Heart left ventricle (tissue), 16 donors: ENCODE measurements at places on chromosomes 1 and 21. TPM values are rescaled to one million over a fixed set of nuclear protein-coding genes. Genes with fewer than 3 reads are reported as not detected.

Gene NPHS2
- polyA plus RNA-seq = not detected

Gene SPRR2E
- polyA plus RNA-seq = not detected

DNA sequence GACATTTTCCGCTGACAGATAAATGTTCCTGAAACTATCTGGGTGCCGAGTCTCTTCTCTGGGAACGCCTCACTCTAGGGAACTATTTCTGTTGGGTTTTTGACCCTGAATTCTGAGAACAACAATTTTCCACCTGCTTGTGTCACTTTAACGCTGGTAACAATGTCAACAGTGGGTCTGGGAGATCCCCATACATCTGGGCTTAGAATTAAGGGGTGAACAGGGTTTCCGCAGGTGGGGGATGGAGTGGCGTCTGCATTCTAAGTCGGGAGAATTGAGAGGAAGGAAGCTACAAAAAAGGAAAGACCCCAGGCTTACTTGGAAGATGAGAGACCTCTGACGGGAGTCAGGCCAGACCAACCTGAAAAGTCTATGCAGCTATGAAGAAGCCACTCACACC lies 8.7 kb downstream of the CD247 start:
- no peak for DNase-seq

- DNase-seq = no peak
These were observed 251.0 kb downstream of the OLFM3 start for GRCh38 chr1:101745551-101746270.

- no peak for DNase-seq
These were observed 7.1 kb upstream of the PLEKHM2 start for GRCh38 chr1:15676688-15677661.

DNA sequence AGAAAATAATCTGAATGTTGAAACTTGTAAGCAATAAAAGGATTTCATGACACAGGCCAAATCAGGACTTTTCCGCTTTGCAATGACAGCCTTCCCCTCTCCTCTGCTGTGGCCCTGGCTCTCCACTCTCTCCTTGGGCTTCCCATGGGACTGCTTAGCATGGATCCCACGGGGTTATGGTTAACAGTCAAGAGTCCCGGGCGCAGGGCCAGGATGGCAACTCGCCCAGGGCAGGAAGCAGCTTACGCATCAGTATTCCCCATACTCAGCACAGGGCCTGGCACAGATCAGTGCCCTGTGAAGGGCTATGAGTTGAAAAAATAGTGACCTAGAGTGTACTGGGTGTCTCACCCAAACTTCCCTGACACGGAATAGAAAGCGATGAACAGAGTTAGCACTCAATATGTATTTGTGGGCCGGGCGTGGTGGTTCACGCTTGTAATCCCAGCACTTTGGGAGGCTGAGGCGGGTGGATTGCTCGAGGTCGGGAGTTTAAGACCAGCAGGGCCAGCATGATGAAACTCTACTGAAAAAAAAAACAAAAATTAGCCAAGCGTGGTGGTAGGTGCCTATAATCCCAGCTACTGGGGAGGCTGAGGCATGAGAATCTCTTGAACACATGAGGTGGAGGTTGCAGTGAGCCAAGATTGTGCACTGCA lies 29.1 kb upstream of the GRHL3 start:
- peak; percentile 85 for DNase-seq

- no peak for DNase-seq
These were observed 5.7 kb upstream of the PPM1J start for GRCh38 chr1:112720800-112721199.

Gene CYP4B1
- polyA plus RNA-seq = 24.9 TPM

GRCh38 chr1:85151446-85151845 lies 49.4 kb downstream of the SYDE2 start:
- DNase-seq = no peak

DNA sequence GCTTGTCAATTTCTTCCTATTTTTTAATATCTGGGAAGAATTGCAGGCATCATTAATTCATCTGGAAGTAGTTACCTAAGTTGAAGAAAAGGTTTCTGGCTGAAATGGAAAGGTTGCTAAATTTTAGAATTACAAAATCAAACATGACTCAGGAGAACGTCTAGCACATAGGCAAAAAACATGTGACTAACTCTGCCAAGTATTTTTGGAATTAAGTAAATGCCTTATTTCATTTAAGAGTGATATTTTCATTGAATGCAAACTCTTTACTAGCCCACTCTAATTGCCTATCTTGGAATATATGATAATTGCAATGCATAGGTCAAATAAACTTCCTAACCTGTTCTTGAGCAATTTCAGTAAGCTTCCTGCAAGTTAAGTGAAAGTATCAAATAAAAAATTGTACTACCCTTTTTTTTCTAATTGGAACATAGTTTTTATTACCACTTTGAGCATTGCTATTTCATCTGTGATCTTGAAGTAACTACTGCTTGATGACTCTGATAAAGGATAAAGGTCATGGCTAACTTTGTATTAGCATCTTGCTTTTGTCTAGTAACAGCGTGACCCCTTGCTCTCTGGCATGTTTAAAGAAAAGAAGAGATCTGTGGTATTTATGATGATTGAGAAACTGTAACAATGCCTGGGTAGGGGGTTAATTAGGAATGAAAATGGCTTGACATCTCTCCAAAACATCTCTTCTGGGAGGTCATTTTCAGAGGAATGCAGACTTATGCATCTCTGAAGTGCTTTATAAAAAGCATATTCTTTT lies 208.3 kb upstream of the NCAM2 start:
- DNase-seq = no peak

DNA sequence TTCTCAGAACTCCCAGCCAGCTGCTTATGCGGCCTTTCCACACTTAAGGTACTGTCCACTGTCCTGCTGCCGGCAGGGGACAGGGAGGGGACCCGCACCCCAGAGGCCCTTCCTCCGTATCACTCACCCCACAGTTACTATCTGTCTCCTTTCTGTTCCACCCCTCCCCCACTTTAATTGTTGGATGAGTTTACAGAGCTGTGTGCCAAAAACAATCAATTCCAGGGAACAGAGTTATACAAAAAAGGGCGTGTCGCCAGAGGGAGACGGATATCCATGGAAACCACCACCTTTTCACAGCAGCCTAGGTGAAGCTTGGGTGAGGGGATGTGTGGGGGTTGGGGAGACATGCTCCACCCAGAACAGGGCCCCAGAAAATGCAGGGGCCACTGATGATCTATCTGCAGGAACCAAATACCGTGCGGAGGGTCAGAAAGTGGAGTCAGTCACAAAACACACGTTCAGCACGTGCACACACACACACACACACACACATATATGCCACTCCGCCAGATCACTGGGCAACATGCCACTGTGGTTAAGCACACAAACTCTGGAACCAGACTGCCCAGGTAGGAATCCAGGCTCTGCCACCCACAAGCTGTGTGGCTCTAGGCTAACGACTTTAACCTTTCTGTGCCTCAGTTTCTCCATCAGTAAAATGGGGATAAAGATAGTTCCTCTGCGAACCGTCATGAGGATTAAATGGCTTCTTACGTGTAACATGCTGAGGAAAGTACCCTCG lies 30.5 kb downstream of the CASZ1 start:
- no peak for DNase-seq

Gene CDK18
- polyA plus RNA-seq = 147 TPM

DNA sequence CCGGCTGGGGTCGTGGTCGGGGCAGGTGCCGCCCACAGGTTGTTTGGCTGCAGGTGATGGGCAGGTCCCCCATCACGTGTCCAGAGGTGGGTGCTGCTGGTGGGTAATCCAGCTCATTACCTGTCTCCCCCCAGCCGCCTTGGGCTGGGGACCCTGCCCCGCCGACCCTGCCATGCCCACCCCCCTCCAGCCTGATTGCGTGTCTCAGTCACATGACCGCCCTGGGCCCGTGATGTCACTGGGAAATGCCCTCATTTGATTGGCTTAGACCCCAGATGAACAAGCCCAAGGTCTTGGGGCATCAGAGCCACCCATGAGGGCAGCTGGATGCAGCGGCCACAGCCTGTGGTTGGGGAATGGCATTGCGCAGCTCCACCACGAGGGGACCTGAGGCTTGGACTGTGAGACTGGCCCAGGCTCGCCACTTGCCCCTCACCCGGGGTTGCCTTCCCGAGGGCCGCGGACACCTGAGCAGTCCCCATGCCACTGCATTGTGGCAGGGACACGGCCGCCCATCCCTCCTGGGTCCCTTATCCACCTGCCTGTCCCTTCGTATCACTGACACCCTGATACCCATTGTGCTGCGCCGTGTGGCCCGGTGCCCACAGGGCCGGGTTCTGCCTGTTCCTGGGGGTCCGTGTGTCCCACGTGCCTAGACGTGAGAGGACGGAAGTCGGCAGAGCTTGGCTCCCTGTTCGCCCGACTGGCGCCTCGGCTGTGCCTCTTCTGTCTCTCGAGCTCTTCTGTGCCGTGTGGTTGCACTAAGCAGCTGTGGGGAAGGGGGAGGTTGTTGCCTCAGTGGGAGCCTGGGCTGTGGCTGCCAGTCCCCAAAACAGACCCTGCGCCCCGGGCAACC lies 68.0 kb downstream of the FAAP20 start:
- DNase-seq = peak; percentile 31

DNA sequence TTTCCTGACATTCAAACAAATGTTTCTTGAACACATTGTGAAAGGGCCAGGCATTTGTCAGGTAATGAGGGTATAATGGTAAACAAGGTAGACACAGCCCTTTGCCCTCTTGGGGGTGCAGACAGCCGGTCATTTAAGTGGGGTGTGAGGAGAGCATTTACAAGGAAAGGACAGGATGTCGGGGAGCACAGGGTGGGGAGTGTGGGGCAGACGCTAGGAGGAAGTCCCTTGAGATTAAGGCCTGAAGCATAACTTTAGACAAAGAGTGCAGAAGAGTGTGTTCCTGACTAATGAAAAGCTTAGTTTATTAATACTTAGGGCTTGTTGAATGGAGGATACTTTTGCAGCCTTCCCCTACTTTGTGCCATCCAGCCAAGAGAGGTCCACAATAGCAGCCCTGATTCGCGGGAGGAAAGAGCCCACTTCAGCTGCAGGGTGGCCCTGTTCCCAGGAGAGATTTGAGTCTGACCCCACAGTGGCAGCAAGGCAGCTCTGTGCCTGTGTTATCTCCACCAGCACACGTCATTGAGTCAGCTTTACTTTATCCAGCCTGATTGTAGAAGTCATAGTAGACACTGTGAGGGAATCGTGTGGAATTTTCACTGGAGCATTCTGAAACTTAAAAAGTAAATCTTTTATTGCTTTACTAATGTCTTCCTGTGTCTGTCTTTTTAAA lies 35.1 kb downstream of the MPZL1 start:
- DNase-seq = peak; percentile 74

DNA sequence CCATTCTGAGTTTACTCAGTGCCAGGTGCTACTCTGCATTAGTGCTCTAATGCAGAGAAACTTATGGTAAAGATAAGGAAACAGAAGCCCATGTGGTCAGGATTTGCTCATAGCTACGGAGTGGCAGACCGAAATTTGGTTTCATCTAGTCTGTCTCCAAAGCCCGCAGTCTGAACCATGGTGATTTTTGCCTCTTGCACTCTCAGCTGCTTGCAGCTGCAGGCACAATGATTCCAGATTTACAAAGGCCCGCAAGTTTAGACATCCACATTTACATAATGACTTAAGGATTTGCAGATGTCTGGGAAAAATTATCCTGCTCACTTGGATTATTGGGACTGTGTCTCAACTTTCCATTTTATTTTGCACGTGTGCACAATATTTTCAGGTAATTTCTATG lies 161.3 kb upstream of the KCNJ6 start:
- no peak for DNase-seq

- DNase-seq = no peak
These were observed 463.0 kb downstream of the SIPA1L2 start for GRCh38 chr1:232166942-232167341.

DNA sequence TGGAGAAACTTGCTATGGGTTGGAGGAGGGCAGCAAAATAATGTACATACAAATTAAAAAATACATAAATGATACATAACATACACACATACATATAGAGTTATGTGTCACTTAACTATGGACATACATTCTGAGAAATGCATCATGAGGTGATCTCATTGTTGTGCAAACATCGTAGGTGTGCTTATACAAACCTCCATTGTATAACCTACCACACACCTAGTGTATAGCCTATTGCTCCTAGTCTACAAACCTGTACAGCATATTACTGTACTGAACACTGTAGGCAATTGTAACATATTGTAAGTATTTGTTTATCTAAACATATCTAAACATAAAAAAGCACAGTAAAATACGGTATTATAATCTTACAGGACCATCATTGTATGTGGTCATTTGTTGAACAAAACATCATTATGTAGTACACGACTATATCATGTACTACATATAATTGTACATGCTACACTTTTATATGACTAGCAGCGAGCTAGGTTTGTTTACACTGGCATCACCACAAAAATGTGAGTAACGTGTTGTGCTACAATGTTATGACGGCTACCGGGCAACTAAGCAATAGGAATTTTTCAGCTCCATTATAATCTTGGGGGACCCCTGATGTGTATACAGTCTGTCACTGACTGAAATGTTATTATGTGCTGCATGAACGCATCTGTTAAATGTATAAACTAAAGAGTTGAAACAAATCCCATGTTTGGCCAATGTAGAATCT lies 35.5 kb downstream of the ITGB3BP start:
- no peak for DNase-seq

Gene ZC3H11A
- 31.7 TPM for polyA plus RNA-seq

- DNase-seq = no peak
These were observed 99.1 kb downstream of the ASTN1 start for GRCh38 chr1:177065430-177065829.
